ENCODE measurements at places on chromosomes 4 and X.

DNA sequence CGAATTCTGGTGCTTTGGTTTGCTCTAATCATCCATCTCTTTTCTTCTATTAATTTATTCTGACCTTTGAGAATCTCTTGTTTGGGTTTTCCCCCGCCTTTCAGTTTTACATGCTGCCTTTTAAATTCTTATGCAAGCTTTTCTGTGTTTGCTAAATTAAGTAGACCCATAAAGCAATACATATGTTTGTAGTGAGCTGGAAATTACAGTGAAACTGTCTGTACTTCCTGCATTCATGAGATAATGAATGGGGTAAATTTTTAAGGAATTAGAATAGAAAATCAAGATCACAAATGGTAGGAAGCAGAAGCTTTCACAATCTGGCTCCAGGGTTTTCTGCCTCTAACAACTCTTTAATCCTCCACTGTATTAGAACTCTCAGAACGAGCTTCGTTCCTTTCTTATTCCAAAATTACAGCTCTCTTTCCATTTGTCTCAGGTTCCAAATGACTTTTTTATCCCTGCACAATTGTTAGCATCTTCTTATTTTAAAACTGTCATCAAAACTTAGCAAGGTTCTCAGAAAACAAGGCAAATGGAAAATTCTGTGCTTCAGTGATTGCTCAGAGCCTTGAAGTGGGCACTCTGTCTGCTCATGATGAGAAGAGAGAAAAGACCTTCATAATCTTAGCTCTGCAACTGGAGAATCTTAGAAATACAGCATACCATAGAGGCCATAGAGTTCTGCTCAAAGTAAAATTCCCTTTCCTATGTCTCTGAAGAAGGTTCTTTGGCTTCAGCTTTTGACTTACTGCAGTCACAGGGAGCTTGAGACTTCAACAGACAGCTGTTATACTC, 108.2 kb downstream of the EGF start:
- DNase-seq, result no peak

DNA sequence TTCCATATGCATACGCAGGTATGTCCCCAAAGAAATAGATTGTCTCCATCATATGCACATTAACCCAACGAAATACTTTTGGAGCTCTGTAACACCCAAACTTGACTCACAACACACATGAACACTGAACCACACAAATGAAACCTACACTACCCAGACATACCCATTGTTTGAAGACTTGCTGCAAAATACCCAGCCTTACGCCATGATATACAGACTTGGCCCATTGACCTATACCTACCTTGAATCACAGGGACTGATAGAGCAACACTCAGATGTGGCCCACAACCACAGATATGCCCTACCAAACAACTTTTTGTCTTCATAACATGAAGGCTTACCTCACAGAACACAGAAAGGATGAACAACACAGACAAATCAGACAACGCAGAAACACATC, 15.9 kb downstream of the LINC00632 start:
- no peak for DNase-seq

DNA sequence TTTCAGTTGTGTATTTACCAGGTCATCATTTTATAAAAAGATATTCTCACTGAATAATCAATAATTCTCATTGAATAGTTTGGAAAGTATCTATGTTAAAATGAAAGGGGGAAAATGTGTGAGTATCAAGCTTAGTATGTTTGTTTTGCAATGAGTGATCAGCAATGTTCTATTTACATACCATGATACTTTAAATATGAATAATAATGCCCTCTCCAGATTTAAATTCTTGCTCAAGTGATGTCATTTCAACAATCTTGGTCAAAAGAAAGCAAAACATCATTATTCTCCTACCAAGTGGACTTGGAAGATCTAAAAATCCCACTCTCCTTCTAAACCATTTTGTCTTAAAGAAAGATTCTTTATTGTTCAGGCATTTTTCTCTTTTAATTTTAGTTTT, 42.1 kb upstream of the ANKRD50 start:
- DNase-seq, result no peak

GRCh38 chr4:150305995-150306394, 227.8 kb downstream of the DCLK2 start:
- no peak for DNase-seq

- DNase-seq, result no peak
These were observed 476.3 kb downstream of the CCSER1 start for GRCh38 chr4:90603540-90603939.

GRCh38 chr4:113718252-113718651, 43.3 kb downstream of the CAMK2D start:
- DNase-seq, result no peak

- DNase-seq, result no peak
These were observed 99.4 kb downstream of the HPGD start for GRCh38 chr4:174422893-174423256.

- no peak for DNase-seq
These were observed 107.3 kb downstream of the PDE5A start for GRCh38 chr4:119521268-119521667.

- DNase-seq, result no peak
These were observed 6.6 kb upstream of the PTPN13 start for GRCh38 chr4:86587381-86588140.

GRCh38 chr4:68460085-68460484, 12.8 kb downstream of the TMPRSS11E start:
- DNase-seq, result no peak

- DNase-seq, result peak; percentile 78
These were observed 51.5 kb downstream of the ALPK1 start for GRCh38 chr4:112348488-112349158.

GRCh38 chrX:76921176-76921575, 493.7 kb downstream of the MAGEE1 start:
- DNase-seq, result no peak

GRCh38 chr4:65337371-65337770, 332.9 kb downstream of the EPHA5 start:
- no peak for DNase-seq

- DNase-seq, result peak; percentile 31
These were observed 1087.8 kb downstream of the C4orf33 start for GRCh38 chr4:130183766-130184165.

- DNase-seq, result no peak
These were observed 207.8 kb downstream of the ADGRL3 start for GRCh38 chr4:61407642-61408618.

DNA sequence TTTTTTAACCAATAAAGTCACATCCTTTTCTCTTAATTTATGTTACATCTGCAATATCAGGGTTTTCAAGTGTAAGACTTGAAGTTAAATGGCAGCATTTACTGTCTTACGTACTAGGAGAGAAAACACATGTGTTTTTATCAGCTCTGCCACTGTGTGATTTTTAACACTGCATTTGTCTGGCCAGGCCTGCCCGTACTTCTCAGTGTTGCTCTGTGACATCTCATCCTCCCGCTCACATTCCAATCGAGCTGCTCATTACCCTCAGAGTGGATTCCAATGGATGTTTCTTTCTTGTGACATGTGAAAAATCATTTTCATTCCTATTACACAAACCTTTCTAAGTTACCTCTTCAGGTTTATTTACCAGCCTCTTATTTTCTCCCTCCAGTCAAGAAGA, 420.3 kb downstream of the FAT4 start:
- DNase-seq, result no peak

GRCh38 chrX:44462850-44463249, 79.8 kb downstream of the FUNDC1 start:
- DNase-seq, result no peak

DNA sequence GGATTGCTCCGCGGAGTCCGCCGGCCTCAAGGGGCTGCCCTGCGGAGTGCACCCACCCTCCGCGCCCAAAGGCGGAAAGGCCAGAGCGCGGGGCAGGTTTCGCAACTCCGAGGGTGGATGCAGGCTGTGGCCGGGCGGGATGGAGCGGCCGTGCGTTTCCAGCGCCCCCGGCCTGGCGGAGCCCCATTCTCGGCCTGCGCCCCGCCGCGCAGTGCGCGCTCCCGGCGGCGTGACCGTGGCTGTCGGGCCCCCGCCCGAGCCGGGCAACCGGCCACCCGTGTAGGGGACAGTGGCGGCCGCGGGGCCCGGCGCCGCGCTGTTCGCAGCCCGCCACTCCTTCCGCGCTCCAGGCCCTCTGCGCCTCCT, 331 bp downstream of the SETD7 start:
- no peak for DNase-seq

DNA sequence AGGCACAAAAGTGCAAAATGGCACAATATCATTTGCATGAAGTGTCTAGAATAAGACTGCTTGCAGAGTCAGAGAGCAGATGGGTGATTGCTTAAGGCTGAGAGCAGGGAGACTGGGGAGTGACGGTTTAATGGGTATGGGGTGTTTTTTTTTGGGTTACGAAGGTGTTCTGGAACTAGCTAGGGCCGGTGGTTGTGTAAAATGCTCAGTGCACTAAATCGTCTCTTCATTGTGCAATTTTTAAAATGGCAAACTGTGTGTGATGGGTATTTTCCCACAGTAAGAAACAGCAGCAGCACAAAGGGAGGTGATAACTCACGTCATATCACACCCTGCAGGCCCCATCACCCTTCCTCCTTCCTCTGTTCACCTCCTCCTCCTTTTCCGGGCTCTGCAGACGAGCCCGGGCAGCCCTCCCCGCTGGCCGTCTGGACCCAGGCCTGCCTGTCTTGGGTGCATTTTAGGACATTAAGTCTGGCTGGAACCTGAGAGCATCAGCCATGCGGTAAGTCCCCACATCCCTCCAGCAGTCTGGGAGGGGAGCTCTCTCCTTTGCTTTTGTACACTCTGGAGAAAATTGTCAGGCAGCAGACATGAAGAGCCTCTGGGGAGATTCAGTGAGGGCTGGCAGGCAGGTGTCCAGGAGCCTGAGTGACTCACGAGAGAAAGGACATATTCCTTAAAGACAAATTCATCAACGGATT, 42.7 kb downstream of the ASMT start:
- no peak for DNase-seq

DNA sequence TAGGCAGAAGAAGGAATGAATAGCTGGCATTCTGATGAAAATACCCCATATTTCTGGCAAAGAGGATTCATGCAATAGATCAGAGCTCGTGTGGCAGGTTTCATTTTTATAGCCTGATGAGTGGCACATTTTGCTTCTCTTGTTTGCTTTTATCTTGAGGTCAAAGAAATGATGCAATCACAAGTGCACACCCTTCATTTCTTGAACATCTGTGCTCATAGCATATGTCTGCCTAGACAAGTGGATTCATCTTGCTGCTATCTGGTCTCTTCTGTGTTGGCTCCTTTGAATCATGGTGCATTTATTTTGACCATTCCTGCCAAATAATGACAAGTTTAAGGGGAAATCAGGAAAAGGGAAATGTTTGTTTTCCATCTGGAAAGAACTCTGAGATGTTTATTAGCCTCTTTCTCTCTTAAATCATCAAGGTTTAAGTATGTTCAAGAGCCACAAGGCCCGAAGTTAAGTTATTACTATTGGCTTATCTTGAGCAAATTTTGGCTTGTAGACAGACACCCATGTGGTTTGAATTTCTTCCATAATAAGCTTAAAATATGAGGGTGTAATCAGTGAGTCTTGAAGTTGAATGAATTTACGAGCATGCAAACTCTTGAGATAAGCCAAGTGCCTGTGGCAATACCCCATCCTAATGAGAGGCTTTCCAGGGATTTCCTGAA, 59.3 kb upstream of the HS3ST1 start:
- DNase-seq, result no peak

DNA sequence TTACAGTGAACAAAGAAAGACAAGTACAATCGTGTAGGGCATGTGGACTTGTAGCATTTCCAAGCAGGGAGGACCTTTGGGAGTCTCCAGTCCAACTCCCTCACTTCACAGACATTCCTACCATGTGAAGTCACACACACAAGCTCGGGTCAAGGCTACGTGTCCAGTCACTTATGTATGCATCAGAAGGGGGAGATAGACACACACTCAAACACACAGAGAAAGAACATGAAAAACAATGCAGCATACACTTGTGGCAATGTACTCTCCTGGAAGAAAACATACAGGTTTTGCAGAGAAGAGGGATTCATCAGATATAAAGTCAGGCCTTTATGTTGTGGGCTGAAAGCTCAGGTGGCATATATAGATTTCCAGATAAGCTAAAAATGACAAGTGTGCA, 136.1 kb upstream of the MID1 start:
- DNase-seq, result no peak

DNA sequence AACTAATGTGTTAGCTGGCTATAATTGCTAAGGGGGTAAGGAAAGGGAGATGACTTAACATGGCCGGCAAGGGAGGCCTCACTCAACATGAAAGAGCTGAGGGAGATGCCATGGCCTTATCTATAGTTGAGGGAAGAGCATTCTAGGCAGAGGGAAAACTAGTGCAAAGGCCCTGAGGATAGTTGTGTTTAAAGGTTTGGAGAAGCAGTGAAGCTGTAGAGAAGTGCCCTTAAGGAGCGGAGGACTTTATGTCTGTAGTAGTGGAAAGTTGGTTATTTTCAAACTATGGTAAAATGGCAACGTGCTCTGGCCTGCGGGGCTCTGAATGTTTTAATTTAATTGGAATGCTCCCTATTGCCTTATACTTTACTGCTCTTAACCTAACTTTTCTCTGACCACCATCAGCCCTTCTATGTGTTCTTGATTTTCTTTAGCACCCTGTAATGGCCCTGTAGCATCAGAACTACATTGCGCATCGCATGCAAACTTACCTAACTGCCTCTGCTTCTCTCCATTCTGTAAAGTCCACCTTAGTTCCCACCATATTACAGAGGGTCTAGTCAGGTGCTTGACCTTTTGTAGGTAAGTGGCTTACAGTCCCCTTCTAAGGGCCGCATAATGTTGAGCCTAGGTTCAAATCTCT, 35.8 kb downstream of the ERVMER34-1 start:
- no peak for DNase-seq

DNA sequence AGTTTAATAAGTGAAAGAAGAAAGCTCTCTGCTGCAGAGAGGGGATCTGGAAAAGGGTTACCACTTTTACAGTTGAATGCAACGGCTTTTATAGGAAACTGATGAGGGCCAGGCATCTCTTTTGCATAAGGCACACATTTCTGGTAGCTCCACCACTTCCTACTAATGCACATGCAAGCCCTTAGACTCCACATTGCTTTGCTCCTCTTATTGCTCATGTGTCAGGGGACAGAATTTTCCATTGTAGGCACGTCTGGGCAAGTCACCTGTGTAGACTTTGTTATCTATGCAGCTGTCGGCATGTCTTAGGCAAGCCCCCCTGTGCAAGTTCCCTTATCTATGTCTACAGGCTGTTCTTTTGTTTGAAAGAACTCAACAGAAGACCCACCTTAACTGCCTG, 294.6 kb upstream of the STS start:
- no peak for DNase-seq

DNA sequence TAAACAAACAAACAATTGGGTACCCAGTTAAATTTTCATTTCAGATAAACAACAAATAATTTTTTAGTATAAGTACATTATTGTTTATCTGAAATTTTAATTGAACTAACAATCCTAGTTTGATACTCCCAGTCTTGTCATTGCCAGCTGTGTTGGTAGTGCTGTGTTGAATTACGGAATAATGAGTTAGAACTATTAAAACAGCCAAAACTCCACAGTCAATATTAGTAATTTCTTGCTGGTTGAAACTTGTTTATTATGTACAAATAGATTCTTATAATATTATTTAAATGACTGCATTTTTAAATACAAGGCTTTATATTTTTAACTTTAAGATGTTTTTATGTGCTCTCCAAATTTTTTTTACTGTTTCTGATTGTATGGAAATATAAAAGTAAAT, 2.9 kb downstream of the CXCL8 start:
- DNase-seq, result no peak

Data from BE2C (cell line).